ENCODE measurements at places on chromosomes 1 and 21.

DNA sequence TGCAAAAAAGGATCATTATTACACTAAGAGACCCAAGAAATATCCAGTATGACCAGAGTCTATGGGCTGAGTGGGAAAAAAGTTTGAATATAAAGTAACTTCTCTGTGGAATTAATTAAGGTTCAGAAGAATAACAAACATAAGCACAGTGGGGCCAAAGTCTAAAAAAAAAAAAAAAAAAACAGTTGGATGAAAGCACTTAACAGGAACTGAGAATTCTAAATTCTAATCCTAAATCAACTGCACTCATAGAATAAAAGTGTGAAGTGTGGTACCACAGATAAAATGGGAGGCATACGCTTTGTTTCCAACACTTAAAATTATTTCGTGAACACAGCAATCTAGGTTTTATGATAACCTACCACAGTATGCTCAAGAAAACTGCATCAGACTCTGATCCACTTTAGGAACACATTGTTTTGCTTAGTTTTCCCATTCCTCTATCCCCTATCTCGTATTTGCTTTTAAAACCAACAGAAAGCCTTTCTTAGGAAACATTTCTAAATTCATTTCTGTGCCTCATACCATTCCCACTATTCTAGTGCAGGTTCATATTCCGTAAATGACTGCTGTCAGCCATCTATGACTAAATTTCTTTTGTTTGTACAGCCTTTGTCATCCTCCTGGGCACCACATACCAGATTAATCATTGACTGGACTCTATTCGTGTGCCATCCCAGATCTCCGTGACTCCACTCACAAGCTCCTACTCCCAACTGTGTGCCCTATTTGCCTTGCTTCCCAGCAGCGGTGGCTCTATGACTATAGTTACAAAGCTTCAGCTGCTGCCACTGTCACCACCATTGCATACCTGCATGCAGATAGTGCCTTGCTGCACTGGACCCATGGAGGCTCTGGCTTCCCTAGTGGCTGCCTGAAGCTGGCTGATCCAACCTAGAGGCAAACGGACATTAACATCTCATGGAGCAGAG is 24.9 kb downstream of the CHML start:
- DNase-seq: no peak

DNA sequence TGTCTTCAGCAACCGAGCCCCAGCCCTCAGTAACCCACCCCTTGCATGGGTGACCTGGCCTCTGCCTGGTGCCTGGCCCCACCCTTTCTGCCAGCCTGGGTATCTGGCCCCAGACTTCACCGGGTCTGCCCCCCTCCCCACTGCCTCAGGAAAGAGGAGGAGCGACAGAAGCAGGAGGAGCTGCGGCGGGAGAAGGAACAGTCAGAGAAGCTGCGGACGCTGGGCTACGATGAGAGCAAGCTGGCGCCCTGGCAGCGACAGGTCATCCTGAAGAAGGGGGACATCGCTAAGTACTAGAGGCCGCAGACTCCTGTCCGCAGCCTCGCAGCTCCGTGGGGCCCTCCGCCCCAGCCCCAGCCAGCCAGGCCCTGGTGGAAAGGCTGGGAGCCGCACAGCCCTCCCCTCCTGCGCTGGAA is 6.1 kb downstream of the TNFRSF25 start:
- DNase-seq: no peak

DNA sequence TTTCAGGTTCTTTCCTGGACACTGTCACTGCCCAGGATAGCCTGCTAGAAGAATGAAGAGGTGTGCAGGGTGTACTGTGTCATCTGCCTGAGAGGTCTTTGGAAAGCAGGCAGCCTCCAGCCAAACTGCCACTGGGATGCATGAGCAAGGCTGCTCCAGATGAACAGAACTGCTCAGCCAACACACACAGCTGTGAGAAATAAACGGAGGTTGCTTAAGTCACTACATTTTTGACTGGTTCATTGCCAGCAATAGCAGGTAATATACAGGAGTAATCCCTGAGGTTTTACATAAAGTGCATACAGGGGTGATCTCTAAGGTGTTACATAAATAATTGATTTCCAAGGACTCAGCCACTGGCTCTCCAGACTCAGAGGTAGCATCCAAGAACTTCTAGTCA is 516.9 kb downstream of the BRINP3 start:
- no peak for DNase-seq

GRCh38 chr1:158570480-158570879 is at the start of gene OR6P1:
OR6P1 (minus strand) TSS chr1:158570580; CDS start chr1:158563604, 6,976 bp downstream.
- DNase-seq: no peak

GRCh38 chr21:10273196-10273595 is 248.2 kb upstream of the TPTE start:
- DNase-seq: no peak

DNA sequence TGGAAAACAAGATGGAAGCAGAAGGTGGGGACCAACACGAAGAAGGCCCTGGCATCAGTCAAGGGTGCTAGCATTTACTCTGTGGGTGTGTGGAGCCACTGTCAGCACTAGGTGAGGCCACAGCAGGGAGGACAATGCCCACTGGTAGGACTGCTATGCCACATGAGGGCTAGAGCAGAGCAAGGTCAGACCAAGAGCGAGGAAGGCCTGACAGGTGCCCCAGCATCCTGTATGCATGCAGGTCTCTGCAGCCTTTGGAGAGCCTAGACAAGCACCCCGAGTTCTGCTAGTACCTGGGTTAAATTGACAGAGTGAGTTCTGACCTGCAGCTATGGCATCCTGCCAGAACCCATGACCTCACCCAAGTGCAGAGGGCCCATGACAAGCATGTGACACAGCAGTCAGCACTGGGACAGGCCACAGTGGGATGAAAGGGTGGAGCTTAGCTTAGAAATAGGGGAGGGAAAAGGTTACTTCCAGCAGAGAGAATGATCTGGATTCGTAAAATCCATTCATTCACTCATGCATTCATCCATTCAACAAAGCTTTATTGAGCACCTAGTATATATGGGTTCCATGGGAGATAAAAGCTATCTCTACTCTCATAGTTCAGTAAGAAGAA is 9.0 kb upstream of the CSF1 start:
- DNase-seq: no peak

- no peak for DNase-seq
Measured at GRCh38 chr1:245751726-245752470, 597.1 kb downstream of the KIF26B start.

DNA sequence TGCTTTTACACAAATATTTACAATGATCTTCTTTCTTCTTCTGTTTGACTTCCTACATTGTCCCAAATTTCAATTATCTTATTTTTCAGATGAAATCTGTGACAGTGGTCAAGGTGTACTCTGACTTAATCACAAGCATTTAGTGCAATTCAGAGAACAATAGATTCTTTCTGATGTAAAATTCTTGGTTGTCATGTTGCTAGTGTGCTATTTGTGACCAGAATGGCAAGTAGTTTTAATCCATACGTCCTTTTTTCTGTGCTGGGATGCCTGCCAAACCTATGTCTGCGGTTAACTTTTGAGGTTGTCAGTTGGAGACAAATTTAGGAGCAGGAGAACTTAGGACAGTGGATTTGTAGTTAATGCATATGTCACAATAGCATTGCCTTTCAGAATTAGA is 31.0 kb downstream of the NCAM2 start:
- no peak for DNase-seq

GRCh38 chr1:44327679-44328491 is 27.2 kb downstream of the ERI3 start:
- no peak for DNase-seq

GRCh38 chr1:184465489-184466146 is 78.8 kb downstream of the C1orf21 start:
- DNase-seq: no peak

- no peak for DNase-seq
Measured at GRCh38 chr1:6864166-6864565, 78.9 kb downstream of the CAMTA1 start.

DNA sequence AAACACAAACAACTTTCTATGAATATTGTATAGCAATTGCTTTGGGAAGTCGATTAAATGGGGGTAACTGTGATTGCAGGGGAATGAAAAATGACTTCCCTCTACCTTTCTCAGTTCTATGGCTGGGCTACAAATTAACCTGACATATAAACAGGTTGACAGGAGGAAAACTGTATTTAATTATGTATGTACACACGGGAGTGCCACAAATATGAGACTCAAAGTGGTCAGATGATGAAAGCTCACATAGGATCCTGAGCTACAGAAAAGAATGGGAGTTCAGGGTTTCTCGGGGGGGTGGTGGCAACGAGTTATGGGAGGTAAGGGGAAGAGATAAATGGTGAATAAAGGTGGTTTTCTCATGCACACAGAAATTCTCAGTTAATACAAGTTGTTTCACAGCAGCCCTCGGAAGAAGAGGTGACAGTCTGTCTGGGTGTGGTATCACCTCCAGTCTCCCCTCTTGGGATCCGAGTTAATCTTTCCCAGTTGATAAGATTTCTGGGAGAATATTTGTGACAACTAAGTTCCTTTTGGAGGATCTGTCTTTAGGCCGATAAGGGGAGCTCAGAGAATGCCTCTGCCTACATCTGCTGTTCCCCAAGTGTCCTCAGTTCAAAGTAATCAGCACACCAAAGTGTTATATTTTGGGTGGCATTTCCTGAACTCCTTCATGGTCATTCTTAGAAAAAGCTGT is 26.3 kb downstream of the GADD45A start:
- no peak for DNase-seq

DNA sequence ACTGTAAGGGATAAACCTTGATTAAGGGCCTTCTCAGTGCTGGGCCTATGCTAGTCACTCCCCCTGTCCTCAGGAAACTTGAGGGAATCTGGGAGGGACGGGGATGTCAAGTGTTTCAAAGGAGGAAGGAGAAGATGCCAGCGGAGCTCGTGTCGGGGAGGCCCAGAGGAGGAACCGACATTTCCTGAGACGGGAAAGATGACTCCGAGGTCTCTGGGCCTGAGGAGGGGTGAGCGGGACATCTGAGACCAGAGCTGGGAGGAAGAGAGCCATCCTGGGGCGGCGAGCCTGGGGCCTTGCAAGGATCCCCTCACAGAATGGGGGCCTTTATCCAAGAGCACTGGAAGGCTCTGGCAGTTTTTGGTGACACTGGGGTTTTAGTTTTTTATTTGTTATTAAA is 10.4 kb downstream of the SLC66A1 start:
- no peak for DNase-seq

- no peak for DNase-seq
Measured at GRCh38 chr1:208631506-208631905, 387.3 kb upstream of the PLXNA2 start.

DNA sequence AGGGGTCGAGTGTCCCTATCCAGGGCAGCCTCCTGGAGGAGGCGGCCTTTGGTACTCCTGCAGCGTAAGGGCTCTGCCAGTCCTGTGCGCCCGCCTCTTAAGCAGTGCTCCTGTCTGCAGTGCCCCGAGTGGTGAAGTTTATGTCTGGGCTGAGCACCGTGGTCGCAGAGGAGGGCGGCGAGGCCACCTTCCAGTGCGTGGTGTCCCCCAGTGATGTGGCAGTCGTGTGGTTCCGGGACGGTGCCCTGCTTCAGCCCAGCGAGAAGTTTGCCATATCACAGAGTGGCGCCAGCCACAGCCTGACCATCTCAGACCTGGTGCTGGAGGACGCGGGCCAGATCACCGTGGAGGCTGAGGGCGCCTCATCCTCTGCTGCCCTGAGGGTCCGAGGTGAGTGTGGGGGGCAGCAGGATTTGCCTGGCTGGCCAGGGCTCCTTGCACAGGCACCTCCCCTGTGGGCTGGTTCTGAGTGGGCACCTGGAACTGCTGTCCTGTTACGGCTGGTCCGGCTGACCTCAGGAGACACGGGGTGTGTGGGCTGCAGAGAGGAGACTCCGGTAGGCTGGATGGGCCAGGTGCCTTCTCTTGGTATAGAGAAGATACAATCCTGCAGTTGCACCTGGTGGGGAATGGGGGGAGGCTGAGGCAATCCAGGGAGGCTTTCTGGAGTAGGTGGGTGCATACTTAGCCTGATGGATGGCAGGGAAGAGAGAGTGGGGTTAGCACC is 66.8 kb downstream of the OBSCN start:
- no peak for DNase-seq

- no peak for DNase-seq
Measured at GRCh38 chr1:95263450-95263849, 29.4 kb downstream of the RWDD3 start.

All from caudate nucleus (tissue), 63 donors.